Omental fat pad (tissue), 4 donors: ENCODE measurements at places on chromosomes 7 and 10.

- no peak for DNase-seq
These were observed 30.2 kb upstream of the PDE1C start for GRCh38 chr7:32100407-32100907.

DNA sequence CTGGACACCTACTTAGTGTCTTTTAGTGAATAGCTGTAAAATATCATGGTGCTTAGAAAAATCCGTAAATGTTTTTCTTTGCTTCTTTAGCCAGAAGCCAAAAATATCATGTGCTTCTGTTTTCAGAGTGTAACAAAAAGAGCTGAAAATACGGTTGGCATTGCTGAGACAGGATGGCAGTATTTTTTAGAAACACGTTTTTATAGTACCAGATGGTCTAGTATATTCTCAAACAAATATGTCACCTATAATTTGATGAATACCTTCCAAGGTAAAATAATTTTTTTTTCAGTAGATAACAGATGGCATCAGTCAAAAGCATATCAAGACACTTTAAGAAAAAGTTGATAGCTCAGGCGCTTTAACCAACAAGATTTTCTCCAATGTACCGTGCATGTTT is 326.6 kb downstream of the PHF14 start:
- DNase-seq = no peak

- no peak for DNase-seq
These were observed 16.7 kb downstream of the VIPR2 start for GRCh38 chr7:159127691-159128642.

DNA sequence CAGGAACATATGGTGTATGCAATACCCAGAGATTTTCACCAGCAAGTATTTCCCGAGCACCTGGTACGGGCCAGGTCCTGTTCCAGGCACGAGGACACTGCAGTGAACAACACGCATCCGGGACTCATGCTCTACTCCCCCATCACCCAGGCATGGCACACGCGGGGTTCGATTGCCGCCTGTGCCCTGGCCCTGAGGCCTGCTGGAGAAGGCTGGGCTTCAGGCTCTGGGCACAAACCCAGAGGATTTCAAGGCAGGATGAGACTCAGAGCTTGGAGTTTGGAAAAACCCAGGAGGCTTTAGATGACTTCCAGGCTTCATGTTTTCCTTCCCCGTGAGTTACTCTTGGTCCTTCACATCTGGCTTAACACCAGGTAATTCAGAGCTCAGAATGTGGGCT is 143.5 kb downstream of the NEURL1 start:
- no peak for DNase-seq

DNA sequence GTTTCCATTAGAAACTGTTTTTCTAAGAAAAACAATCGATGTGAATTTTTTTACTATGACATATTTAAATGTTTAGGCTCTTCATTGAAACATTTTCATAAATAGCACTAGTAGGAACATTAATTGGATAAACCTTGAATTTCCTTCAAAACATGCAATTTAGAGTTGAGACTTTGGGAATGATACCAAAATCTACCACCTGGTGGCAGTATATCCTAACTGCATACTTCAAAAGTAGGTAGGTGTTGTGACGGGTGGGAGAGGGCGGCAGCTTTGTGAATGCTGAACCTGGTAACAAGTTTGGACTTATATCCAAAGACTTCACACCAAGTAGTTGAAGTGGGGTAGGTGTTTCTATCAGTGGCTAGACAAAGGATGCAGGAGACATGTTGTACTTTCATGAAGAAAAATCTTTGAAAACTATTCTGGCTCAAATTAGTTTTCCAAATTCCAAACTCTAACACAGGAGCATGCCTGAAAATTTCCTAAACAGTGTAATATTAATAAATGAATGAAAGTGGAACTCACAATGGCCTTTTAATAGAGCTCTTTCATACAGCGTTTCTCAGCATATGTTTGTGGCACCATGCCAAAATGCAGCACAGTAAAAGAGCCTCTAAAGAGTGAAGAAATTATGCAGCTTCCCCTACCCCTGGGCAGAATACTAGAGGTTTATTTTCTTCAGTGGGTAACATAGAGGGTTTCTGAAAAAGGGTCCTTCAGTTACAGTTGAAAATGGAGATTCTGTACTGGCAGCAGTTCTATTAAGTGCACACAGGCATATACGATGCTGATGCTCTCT is 201.0 kb upstream of the TPK1 start:
- DNase-seq = no peak

DNA sequence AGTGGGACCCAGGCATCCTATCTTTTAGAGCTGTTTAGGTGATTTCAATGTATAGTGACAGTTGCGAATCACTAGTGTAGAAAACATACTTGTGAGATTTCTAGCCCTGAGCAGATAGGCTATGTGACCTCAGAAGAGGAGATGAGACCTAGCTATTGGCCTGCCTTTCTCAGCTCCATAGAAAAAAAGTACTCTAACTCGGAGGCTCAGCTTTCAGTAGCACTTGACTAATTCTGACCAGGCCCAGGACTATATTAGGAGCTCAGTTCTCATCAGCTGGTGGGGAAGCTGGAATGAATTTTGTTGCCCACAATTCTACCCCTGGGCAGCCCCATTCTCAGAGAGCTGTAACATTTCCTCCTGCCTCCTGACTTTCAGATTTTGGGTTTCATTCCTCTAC is 179.9 kb upstream of the NAMPT start:
- DNase-seq = no peak

DNA sequence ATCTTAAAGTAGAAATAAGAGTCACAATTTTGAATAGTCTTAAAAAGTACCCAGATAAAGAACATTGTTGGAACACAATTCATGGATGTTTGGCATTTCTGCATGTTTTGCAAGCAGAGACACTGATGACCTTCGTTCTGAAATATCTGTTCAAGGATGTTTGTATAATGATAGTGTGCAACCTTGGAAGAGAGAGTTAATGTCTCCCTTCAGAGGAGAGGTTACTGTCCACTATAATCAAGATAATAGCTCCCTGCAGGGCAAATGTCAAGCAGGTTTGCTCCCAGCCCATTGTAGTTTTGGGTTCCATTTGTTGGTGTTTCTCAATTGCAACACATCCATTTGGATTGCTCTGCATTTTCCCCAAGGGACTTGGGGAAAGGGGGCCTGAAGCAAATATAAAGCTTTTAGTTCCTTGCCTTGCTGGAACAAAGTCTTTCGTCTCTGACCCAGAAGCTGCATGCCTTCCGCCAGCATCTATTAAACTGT is 45.2 kb downstream of the COL1A2 start:
- DNase-seq = no peak

- no peak for DNase-seq
These were observed 62.1 kb downstream of the ABCC2 start for GRCh38 chr10:99844433-99844955.

GRCh38 chr7:3488829-3489228 is 187.8 kb downstream of the SDK1 start:
- DNase-seq = no peak

GRCh38 chr10:119549247-119549999 is 6.9 kb upstream of the RGS10 start:
- DNase-seq = no peak

DNA sequence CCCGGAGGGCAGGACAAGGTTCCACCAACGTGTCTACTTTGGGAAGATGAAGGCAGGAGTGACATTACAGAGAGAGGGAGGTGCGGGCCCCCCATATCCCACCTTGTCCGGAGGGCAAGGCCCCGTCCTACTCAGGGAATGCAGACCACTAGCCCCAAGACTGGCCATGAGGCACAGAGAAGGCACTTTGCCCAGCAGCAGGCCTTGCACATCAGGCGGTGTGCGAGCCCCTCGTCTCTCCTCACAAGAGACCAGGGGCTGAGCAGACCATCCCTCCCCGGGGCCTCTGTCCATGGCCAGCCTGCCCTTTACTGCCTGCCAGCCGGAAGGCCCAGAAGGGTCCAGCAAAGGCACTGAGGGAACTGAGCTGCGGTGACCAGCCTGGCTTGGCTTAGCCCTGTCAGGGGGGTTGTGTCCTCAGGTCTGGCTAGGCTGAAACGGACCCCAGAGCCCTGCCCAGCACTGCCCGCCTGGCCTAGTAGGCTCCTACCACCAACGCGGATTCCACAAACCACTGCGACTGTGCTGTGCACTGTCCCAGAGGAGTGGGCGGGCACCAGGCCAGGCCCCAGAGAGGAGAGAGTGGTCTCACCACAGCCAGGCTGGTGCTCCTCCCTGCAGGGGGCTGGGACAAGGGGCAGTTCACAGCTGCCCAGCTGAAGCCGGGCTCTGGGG is 16.7 kb downstream of the CAMK2B start:
- no peak for DNase-seq

GRCh38 chr7:124992851-124993562 is 63.4 kb upstream of the POT1 start:
- DNase-seq = no peak

DNA sequence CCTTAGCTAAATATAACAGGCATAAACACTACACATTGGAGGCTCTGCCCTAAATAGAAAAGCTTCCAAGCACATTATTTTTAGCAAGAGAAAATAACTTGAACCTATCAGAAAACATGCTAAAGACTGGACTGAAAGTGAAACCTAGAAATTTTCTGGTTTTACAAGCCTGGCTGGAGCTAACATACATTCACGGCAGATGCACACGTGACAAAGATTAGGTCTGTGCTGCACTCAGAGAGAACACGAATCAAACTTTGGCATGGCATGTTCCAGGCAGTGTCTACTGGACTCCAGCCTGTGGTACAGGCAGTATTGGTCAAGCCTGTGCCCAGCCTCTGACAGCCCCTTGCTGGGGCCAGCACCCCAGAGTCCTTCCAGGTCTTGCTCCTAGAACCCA is 94.1 kb upstream of the PCBD1 start:
- DNase-seq = no peak

DNA sequence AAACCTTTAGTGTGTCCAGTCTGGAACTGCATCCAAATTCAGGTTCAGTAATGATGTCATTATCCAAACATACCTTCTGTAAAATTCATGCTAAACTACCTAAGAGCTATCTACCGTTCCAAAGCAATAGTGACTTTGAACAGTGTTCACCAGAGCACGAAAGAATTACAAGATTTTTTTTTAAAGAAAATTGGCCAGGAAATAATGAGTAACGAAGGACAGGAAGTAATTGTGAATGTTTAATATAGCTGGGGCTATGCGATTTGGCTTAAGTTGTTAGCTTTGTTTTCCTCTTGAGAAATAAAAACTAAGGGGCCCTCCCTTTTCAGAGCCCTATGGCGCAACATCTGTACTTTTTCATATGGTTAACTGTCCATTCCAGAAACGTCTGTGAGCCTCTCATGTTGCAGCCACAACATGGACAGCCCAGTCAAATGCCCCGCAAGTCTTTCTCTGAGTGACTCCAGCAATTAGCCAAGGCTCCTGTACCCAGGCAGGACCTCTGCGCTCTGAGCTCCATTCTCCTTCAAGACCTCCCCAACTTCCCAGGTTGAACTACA is 694 bp upstream of the FAS start:
- no peak for DNase-seq

DNA sequence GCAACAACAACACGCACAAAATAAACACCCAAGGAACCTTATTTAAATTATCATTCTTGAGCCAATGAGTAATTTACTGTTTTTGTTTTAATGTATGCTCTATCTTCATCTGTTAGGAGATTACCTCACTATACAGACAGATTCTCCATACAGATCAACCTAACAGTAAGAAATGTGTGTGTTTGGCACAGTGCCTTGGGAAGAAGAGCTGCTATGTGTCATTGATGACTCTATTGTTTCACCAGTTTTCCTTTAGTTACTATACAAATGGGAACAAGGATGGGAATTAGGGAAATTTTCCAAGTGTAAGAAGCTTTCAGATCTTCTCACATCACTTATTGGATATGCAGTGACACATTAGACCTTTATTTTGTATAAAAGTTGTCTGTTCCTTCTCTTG is 640.3 kb downstream of the NRG3 start:
- DNase-seq = no peak

DNA sequence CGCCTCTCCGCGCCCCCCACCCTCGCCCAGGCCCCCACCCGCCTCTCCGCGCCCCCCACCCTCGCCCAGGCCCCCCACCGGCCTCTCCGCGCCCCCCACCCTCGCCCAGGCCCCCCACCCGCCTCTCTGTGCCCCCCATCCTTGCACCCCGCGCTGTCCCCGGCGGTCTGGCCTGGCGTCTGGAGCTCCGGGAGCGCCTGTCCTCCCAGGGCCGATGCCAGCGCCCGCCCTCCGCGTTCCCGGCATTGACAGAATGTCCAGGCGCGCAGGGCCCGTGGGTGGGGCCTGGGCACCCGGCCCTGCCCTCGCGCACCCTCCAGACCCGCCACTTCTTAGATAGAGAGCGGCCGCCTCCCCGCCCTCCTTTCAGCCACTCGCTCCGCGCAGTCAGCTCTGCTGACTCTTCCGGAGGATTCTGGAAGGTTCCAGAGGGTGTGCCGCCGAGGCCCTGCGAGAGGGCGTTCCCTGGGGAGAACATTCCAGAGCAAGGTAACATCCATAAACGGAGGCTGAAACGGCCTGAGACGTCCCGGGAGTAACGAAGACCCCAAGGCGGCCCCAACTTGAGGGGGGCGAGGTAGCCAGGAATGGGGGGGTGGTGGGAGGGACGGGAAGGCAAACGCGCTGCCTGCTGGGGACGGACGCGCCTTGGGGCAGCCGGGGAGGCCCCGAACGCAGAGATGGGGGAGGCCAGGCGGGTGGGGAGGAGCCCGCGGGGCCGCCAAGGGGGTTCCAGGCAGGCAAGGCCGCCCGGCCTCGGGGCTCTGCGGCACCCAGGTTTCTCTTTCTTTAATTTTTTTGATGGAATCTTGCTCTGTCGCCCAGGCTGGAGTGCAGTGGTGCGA is 117.8 kb downstream of the DYNC2I1 start:
- no peak for DNase-seq

- no peak for DNase-seq
These were observed 390.8 kb downstream of the POM121L12 start for GRCh38 chr7:53426145-53426750.

DNA sequence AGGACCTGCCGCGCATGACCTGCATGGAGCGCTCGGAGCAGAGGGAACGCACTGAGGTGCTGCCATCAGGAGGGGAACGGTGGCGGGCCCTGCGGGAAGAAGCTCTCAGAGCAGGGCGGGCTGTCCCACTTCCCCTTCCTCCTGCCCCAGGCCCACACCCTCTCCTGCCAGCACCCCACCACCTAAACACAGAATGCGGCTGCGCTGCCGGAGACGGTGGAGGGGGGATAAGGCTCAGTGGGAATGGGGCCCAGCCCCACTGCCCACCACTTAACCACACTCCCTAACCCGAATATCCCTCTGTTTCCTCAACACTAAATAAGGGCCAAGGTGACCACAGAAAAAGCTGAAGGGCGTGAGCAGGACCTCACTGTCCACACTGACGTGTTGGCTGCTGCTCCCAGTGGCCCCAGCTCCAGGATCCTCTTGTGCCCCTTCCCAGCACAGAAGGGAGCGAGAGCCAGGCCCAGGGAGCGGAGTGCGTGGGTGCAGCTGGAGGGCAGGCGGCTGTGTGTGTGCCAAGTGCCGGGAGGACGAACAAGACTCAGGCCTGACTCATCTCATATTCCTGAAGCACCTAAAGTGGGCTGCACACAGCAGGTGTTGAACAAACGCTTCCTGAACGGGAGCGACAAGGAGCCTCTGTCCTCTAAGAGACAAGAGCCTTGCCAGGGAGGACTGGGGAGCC is 116.8 kb downstream of the MAD1L1 start:
- no peak for DNase-seq

GRCh38 chr10:6095810-6096570 is 7.2 kb downstream of the RBM17 start:
- no peak for DNase-seq

GRCh38 chr7:125814100-125814499 is 884.5 kb upstream of the POT1 start:
- no peak for DNase-seq

GRCh38 chr7:39404907-39405306 is 161.3 kb upstream of the YAE1 start:
- DNase-seq = no peak

GRCh38 chr10:118668228-118668952 is 72.9 kb upstream of the PRLHR start:
- DNase-seq = no peak

- no peak for DNase-seq
These were observed 904 bp downstream of the R3HCC1L start for GRCh38 chr10:98135222-98135899.
